ENCODE measurements at places on chromosomes 13 and 19.

DNA sequence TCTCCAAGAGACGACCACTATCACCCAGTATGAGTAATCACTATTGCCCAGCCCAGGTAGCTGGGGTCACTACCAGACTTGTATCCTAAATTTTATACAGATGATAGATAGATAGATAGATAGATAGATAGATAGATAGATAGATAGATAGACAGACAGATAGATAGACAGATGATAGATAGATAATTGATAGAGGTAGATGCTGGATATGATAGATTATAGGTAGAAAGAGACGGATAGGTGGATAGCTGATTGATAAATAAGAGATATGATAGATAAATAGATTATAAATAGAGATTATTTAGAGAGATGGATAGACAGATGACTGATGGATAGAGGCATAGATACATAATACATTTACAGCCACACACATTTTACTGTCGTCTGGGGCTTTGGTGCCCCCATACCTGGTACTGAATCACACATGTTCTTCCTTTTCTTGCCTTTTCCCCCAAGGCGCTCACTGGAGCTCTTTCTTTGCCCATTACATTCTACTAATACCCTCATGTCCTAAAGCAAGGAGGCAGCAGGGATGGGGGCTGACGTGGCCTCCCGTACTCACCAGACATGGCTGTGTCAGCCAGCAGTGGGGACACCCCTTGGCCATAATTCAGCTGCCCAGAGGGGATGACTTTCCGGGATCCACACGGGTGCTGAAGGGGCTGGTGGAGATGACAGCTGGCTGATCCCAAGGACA, 44.6 kb upstream of the CCNE1 start:
- DNase-seq = no peak

DNA sequence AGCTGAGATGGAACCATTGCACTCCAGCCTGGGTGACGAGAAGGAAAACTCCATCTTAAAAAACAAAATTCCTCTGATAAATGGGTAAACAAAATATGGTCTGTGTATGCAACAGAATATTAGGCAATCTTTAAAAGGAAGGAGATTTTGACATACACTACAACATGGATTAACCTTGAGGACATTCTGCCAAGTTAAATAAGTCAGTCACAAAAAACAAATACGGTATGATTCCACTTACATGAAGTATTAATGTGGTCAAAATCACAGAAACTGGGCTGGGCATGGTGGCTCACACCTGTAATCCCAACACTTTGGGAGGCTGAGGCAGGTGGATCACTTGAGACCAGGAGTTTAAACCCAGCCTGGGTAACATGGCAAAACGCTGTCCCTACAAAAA, 3.0 kb upstream of the ZNF444 start:
- DNase-seq = no peak

GRCh38 chr19:5694956-5695648, 5.0 kb downstream of the RPL36 start:
- no peak for DNase-seq

- no peak for DNase-seq
Measured at GRCh38 chr19:18424890-18425514, 5.8 kb downstream of the SSBP4 start.

All from activated CD8-positive, alpha-beta memory T cell treated with anti-CD3 and anti-CD28 coated beads for 24 hours (primary cell).